ENCODE measurements at places on chromosomes 3 and 15.

DNA sequence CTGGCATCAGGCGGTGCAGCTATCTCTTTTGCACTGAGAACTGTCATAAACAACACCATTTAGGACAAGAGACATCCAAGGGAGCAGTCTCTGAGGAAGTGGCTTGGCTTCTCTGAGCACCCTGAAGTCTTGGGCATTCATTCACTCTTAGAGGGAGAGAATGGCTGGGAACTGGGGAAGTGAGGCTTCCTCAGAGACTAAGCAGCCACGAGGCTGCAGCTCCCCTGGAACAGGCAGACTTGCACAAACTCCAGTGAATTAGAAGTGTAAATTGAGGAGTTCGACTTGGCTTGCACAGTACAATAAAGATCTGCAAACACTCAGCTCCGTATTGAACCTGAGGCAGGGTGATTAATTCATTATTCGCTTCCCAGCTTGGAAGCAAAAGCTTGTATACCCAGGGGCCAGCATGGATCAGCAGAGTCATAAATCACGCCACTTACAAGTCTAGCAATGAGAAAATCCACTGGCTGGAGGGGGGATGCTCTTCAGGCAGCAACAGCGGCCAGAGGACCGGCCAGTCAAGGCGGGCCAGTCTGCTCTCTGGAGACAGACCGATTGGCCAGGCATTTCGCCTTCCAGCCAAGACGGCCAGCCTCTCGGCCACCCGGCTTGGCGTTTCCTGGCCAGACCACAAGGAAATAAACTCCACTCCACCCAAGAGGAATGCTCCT, 118.8 kb upstream of the ADPGK start:
- no peak for DNase-seq

DNA sequence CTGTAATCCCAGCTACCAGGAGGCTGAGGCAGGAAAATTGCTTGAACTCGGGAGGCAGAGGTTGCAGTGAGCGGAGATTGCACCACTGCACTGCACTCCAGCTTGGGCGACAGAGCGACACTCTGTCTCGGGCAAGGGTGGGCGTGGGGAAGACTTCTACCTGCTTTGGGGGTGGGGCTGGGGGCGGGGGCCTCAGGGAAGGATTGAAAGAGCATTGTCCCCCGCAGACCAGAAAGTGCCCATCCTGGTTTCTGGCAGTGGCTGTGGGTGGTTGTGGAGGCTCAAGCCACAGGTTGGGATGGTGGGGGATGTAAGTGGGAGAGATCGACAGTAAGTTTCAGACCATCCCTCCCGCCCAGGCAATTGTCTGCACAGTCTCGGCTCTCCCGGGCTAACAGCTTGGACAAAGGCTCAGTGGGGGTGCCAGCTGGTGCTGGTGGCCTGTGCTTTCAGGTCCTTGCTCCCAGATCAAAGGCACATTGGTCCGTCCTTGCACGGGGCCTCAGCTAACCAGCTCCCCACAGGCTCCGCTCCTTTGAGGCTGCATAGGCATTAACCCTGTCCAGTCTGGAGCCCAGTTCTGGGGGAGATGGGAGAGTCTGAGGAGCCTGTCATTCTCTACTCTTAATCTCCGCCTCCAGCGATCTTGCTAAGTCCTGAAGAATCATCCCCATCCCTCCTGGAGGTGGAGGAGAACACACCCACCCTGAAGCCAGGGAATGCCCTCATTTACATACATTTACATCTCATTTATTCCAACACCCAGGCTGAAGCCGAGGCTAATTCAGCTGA, 8.6 kb downstream of the SCN5A start:
- DNase-seq = no peak

DNA sequence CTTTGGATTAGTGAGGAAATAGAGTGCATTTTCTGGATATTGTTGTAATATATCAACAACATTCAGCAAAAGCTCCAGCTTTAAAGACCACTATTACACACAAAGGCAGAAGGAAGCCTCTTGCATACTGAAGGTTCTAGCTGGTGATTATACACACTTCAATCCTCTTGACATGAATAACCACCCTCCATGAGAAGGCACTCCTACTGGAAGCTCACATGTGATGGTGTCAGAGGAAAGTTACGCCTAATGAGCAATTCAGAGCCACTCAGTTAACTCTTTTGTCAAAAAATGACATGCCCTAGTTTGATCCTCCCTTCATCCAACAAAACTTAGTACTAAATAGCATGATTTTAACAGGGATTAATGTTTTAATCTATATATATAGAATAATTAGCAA, 124.6 kb upstream of the LYSMD4 start:
- no peak for DNase-seq

DNA sequence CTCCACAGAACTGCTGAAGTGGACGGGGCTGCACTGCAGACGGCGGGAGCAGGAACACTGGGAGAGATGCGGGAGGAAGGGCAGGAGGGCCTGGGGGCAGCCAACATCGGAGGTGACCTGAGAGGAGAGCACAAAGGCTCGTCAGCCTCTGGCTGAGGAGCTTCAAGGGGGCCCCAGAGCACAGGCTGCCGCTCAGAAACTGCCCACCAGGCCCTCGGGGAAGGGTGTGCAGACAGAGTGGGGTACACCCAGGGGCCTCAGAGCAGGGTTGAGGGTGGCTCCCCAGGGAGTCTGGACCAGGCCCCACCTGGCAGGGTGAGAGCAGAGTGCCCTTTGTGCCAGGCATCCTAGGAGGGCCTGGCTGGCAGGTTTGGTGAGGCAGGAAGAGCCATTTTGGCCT, 14.7 kb upstream of the RHO start:
- no peak for DNase-seq

DNA sequence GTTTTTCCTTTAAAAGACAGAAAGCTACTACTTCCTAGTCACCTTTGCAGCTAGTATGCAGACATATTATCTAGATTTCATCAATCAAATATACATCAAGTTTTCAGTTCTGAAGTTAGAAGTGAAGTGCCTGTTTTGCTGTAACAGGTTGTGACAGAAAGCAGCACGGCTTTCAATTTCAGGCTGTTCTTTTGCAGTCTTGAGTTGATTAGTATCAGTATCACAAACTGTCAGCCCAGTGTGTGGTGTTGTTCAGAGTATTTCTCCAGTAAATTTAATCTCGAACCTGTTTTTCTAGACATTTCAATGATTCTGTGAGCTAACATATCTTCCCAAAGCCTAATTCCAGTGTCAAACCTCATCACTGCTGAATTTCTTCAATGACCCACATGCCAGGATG, 1050.8 kb downstream of the DIPK2A start:
- no peak for DNase-seq

- no peak for DNase-seq
These were observed 78.6 kb downstream of the PLD1 start for GRCh38 chr3:171731691-171732090.

DNA sequence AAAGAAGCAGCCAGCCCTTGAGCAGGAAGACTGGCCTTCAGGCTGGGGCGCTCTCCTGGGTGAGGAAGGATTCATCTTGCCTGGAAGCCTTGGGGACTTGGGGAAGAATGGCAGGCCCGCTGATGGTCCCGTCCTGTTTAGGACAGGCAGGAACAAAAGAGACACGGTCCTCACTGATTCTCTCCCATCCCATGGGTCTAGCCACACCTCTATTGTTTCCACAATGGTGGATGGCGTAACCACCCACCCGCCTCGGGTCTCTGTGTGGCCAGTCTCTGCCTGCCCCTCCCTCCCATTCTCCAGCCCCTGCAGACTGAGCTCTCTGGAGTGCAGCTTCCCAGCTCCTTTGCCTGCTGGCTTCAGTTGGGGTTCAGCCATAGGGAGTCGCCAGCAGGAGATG, 284.3 kb downstream of the UACA start:
- no peak for DNase-seq

GRCh38 chr15:82086243-82086995, 40.6 kb upstream of the MEX3B start:
- no peak for DNase-seq

DNA sequence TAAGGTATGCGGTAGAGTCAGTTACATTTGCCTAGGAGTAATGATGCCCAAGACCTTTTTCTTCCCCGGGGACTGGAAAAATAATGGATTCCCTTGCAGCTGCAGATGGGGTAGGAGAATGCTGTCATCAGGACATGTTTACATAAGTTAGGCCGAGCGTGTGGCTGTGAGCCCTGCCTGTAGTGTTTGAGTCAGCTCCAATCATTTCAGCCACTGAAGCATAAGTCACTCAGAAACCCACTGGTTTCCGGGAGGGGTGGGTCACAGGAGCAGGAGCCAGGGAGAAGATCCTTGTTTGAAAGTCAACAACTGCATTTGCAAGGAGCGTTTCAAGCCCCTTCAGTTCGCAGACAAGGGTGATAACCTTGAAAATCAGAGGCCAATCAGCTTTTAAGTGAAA, 562.3 kb downstream of the MCTP2 start:
- no peak for DNase-seq

DNA sequence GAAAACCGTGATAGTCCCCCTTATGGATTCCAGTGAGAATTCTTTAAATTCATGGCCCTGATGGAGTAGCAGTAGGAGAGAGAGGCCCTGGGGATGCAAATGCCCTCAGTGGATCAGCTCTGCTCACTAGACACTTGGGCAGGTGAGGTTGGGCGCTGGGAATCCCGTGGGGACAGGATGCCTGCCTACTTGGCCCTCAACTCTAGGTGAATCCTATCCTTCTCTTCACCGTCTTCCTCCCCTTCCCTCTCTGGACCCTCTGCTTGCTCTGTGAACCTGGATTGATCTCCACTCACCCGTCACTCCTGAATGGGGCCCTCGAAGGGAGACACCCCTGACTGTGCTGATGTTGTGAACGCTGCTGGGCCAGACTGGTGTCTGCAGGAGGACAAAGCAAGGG, 77.4 kb downstream of the SEC22A start:
- no peak for DNase-seq

- no peak for DNase-seq
These were observed 178.8 kb downstream of the POTEB3 start for GRCh38 chr15:21261396-21261964.

DNA sequence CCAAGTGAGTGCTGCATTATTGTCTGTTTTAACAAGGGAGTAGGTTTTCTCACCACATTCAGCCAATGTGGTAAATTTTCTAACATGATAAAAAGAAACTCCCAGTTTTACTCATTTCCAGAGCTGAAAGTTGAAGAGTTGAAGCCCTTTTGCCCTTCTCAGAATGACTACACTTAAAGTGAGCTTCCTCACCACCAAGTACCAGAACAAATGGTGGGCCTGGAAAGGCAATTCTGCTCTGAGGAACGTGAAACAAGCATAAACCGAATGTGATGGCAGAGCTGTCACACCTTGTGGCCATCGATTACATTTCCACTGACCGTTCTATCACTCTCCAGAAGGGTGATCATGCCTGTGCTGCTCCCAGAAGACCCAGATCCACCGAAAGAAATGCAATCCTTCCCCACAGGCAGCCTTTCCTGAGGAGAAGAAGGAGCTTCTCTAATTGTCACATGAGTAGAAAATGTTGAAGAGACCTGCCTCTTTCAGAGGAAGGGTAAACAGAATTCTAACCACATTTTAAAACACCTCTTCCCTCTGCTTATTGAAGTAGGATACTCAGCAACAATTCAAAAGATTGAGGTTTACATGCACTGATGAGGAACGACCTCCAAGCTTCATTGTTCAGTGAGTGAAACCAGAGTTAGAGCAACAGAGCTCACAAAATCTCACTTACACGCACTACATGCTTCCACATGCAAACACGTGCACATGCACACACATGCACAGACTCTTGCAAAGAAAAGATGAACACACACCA, 21.4 kb upstream of the CCR9 start:
- no peak for DNase-seq

DNA sequence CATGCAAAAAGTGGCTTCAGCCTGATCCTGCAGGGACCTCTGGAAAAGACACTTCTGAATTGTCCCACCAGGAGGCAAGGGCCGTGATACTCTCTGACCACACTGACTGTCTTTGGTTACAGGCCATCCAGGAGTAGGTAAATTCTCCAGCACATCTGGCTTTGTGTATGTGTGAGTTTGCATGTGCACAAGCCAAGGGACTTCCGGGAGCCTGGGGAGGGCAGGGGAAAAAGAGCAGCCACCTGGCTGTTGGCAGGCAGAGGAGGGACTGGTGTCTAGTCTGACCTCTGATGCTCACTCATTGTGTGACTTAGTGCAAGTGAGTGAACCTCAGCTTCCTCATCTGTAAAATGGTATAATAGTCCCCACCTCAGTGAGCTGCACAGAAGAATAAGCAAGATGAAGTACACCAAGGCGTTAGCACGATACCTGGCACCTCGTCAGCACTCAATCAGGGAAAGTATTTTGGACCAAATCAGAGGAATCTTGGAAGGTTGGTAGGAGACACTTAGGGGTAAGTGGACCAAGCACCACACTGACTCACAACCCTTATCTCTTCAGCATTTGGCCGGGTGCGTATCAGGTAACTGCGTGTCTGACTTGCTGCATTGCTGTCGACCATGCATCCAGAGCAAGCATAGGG, 19.1 kb downstream of the KLHL6 start:
- DNase-seq = no peak

GRCh38 chr3:107198581-107199181, 178.6 kb upstream of the CCDC54 start:
- no peak for DNase-seq

- no peak for DNase-seq
These were observed 25.6 kb upstream of the TSPAN3 start for GRCh38 chr15:77096541-77096940.

DNA sequence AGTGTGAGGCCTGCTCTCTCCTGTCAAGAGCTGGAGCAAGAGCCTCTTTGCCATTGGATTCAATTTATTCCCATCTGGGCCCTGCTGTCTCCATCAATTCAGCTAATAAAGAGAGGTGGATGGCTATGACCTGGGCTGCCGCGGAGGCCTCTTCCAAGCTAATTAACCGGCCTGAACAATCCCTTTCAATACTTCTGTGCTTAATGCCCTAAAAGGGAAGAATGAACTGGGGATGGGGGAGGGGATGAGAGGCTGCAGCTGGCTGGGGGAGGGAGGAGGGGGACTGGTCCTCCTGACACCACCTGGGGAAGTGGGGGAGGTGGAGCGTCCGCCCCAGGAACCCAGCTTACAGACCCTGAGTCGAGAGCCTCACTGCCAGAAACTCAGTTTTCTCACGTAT, 33.4 kb upstream of the PRR23E start:
- DNase-seq = no peak

DNA sequence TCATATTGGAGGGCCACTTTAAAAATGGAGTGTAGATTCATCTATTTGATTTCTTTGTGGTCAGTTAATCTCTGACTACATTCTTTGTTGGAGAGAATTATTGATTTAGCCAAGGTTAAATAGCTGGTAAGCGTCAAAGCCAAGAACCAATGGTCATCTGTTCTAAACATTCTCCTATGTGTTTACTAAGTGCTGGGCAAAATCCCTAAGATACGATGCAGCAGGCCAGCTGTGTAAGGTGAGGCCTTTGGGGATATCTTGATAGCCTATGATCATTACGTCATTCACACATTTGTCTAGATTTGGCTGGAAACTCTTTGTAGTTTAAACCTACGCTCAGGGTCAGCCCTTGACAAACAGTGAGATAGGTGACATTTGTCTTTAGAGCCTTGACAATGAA, 236.2 kb downstream of the NR1D2 start:
- DNase-seq = no peak

Measured in activated gamma-delta T cell (primary cell).